ENCODE measurements at places on chromosomes 16 and 17.
A peak's percentile ranks its signal among the peaks of the same experiment; 100 is the strongest.

DNA sequence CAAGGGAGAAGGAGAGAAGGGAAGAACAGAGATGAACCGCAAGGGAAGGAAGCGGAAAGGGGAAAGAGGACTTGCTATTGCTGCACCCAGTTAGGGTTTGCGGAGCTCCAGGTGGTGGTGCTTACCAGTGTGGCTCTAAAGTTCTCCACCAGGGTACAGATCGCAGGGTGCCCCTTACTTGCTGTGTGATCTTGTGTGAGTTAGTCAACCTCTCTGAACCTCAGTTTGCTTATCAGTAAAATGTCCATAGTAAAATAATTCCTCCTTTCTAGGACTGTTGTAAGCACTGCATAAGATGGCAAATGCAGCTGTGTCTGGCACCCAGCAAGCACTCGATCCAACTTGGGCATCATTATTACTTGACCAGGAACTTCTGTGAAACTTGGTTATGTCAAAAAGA lies 230.7 kb upstream of the CDH5 start:
- DNase-seq, result no peak

- no peak for DNase-seq
These were observed 11.9 kb upstream of the PIK3R6 start for GRCh38 chr17:8879410-8879809.

DNA sequence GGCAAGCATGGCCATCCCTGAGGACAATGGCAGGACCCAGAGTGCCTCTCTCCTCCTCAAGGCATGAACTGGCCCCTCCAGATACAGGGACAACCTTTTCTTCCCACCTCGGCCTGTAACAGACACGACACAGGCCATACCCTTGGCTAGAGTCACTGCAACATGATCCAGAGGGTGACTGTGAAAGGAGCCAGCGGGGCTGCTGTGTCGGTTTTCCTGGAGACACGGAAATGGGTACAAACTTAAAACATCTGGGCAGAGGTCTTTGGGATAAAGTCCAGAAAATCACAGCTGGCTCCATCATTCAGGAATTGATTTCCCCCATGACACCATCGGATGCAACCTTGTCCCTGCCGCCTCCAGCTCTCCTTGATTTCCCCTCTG lies 5.3 kb downstream of the CEP295NL start:
- no peak for DNase-seq

DNA sequence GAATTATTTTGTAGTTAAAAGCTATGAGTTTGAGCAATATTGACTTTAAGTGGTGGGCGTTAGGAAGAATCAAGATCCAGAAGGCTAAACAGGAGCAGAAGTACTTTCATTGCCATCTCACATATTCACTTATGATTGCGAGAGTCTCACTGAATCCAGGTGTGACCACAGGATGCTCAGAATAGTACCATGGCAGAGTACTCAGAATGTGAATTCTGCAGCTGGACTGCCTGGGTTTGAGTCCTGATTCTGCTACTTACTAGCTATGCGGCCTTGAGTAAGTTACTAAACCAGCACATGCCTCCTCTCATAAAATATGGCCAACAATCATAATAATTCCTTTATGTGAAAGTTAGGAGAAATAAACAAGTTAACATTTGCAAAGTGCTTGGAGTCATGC lies 109.5 kb downstream of the CA10 start:
- no peak for DNase-seq

DNA sequence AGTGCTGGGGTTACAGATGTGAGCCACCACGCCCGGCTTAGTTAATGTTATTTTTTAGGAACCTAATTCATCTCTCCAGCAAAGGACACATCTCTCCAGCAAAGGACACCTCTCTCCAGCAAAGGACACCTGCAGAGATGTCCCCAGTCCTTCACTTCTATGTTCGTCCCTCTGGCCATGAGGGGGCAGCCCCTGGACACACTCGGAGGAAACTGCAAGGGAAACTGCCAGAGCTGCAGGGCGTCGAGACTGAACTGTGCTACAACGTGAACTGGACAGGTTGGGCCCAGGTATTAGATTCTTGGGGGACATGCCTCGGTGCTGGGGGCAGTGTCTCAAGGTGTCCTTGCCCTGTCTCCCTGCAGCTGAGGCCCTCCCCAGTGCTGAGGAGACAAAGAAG lies 4.7 kb downstream of the PFAS start:
- no peak for DNase-seq

GRCh38 chr16:73404001-73404400 lies 356.1 kb upstream of the ZFHX3 start:
- no peak for DNase-seq

- DNase-seq, result no peak
These were observed 115.8 kb downstream of the IRX5 start for GRCh38 chr16:55046513-55046912.

DNA sequence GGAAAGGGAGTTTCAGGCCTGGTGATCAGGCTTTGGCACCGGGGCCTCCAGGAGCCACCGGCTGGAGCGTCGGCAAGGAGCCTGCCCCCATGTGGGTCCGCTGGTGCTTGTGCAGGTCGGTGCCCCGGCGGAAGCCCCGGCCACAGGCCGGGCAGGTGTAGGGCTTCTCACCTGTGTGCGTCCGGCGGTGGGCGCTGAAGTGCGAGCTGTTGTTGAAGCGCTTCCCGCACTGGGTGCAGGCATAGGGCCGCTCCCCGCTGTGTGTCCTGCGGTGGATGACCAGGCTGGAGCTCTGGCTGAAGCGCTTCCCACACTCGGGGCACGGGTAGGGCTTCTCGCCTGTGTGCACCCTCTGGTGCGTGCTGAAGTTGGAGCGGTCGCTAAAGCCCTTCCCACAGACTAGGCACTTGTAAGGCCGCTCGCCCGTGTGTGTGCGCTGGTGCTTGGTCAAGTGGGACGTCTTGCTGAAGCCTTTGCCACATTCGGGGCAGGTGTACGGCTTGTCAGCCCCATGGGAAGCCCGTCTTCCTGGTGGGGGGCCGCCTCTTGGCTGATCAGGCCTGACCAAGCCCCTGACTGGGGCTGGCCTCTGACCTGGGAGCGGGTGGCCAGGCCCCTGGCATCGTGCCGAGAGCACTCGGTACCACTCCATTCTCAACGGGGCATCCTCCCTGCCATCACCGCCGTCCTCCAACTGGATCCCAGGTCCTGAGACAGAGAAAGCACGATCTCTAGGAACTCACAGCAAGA lies 14.4 kb downstream of the ZNF500 start:
- no peak for DNase-seq

GRCh38 chr16:68790130-68790761 lies 53.1 kb upstream of the TANGO6 start:
- no peak for DNase-seq

DNA sequence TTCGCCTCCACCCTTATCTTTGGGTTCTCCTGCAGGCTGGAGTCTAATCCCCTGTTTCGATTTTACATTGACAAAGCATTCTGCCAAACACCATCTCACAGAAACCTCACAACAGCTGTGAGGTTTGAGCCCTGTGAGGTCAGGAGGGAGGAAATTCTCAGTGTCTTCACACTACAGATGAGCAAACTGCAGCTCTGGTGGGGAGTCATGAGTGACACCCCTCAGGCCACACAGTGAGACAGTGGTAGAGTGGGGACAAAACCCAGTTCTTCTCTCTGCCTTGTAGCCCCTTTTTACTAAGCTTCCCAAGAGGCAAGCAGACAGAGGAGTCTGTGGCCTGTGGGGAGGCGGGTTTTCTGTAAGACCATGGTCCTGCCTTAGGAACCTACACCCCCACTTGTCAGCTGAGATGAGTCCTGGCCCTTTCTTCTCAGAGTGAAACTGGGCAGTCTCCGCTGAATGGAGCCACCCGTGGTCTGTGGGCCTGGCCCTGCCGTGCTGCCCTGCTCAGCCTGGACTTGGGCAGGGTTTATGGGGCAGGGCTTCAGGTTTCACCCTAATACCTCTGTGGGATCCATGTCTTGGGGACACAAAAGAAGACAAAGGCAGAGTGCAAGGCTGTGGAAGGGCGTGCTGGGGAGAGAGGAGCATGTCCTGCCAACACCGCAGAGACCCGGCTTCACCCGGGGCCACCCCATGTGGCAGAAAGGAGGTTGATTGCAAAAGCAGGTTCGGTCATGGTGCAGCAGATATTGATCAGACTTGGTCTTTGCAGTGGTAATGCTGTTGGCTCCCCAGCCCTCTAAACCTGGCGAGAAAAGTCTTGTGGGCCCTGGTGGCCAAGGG lies 59.0 kb downstream of the ABR start:
- no peak for DNase-seq

DNA sequence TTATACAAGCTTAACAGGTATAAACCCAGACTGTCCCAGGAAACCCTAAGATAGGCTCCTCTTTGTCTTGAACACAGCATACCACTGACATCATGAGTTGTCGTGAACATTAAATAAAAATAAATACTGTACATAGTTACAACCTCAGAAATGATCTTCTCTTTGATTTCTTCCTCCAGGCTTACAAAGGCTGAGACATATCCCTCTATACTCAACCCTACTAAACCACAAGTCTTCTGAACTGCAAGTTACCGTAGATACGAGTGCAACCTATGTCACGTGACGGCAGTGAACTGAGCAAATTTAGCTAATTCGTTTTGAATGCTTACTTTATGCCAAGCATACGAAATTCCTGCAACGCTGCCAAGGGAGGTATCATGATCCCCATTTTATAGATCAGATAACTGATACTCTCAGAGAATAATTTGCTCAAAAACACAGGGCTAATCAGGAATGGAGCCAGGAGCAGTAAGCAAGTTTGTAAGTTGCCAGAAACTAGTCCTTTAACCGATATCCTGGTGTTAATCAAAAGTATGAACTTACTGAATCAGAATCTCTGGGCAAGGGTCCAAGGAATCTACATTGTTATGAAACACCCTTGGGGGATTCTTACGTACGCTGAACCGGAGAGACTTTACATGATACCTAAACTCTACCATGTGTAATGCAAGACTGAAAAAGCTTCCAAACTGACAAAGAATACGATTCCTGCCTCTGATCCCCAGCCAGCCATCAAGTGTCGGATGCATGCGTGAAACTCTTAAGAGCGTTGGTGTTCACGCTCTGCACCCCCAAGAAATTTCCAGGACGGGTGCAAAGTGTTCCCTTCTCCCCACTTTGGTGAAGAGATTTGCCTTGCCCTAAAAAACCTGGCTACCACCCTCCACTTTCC lies 106.2 kb downstream of the XYLT1 start:
- no peak for DNase-seq

- DNase-seq, result no peak
These were observed 333.0 kb downstream of the WWOX start for GRCh38 chr16:78432451-78432850.

GRCh38 chr17:41639492-41640473 lies 15.4 kb upstream of the KRT17 start:
- DNase-seq, result no peak

DNA sequence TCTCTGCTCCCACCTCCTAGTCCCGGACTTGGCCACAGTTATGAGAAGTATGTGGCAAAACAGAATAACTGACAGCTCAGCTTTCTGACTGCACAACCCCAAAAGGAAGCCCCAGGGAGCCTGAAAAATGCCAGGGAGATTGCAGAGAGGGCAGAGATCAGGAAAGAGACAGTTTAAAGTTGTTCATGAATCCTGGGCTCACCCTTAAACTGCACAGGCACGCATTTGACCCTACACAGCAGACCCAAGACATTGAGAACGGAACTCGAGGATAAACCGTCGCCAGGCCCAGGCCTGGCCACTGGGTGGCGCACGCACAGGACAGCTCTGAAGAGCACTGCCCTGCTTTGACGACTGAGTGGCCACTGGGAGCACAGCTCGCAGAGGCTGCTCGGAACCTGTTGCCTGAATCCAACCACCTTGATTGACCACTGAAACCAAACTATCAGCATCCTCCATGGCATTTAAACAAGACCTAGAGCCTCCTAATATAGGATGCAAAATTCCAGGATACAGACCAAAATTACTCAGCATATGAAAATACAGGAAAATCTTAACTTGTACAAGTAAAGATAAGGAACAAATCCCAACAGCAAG lies 114.0 kb downstream of the C16orf95 start:
- peak; percentile 59 for DNase-seq

DNA sequence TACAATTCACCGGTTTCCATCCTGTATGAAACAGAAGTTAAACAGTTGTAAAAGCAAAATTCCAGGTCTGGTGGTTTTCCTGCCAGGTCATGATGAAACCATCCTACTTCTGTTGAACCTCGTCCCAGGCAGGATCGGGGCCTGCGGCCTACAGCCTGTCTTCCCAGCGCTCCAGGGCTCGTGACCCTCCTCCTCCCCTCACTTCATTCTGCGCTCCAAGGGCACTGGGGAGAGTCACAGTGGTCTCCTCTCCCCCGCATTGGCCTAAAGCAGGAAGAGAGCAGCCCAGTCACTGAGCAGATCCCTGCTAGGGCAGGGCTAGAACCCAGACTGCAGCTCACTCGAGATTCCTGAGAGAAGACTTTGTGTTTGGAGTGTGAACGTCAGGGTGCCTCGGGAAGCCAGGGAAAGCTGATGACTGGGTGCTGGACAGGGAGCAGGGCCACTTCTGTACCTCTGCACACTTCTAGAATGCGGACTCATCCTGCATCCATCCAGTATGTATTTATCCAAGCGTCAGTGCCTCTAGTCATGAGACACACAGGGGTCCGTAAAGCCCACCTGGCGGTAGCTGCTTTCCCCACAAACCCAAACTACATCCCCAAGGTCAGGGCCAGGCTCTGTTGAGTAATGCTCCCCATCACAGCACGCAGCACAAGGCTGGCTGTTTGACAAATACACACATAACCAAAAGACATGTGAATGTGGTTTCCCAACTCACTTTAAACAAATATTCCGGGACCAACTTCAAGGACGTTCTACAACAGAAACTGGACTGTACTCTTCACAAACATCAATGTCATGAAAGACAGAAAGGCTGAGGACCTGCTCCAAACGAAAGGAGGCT lies 1.7 kb upstream of the ITGAE start:
- no peak for DNase-seq

- no peak for DNase-seq
These were observed 25.8 kb downstream of the SAP30BP start for GRCh38 chr17:75692976-75693375.

GRCh38 chr17:42832213-42832933 lies 824 bp upstream of the PSME3 start:
- no peak for DNase-seq

DNA sequence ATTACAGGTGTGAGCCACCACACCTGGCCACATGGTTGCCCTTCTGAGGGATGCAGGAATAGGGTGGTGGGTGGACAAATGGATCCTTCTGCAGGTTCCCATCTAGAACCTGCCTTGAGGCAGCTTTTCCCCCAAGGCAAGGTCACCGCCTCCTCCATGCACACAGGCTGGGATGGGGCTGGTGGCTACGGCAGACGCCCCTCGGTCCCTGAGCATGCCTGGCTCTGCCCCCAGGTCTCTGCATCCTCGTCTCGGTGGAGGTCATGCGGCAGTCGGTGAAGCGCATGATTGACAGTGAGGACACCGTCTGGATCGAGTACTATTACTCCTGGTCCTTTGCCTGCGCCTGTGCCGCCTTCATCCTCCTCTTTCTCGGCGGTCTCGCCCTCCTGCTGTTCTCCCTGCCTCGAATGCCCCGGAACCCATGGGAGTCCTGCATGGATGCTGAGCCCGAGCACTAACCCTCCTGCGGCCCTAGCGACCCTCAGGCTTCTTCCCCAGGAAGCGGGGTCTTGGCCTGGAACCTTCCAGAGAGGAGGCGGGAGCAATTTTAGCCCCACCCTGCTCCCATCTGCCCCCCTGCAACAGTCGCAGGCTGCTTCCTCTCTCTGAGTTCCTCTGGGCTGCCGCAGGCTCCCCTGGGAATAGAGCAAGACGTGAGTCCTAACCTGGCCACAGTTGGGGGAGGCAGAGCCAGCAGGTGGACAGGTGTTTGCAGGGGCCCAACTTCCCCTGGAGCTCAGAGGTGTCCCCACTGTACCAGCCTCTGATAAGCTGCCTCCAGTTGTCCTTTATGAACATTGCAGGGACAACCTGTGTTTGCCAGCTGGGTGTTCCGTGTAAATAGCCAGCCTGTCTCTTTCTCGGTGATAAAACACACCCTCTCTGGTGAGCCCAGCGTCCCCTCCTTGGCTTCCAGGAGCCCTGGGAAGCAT lies 11.7 kb downstream of the CACNG1 start:
- DNase-seq, result no peak

- peak; percentile 98 for DNase-seq
These were observed 115.8 kb downstream of the NPIPB11 start for GRCh38 chr16:29290631-29291247.
